Osteoblast (primary cell): ENCODE measurements at places on chromosomes 6 and 20. TPM values are rescaled to one million over a fixed set of nuclear protein-coding genes. Genes with fewer than 3 reads are reported as not detected.

The HTR1E gene
- not detected in 2 replicates for total RNA-seq

The SGK2 gene
- total RNA-seq, result under 0.01 and 0.29 TPM in 2 replicates

The PPP1R3G gene
- 3.3 and 3.5 TPM in 2 replicates for total RNA-seq

The WFDC9 gene
- total RNA-seq, result not detected in 2 replicates

The TEAD3 gene
- total RNA-seq, result 10.9 and 11.2 TPM in 2 replicates

The DEF6 gene
- 0.29 and 0.72 TPM in 2 replicates for total RNA-seq

The POM121L2 gene
- total RNA-seq, result under 0.01 TPM in 1 of 2 replicates, not detected in the other

The TFAP2D gene
- total RNA-seq, result not detected in 2 replicates

The CRISP2 gene
- total RNA-seq, result not detected in 2 replicates

The TCF21 gene
- not detected in 2 replicates for total RNA-seq
